ENCODE measurements at places on chromosomes 2 and 18. TPM values are rescaled to one million over a fixed set of nuclear protein-coding genes. Genes with fewer than 3 reads are reported as not detected.

ASAP2 gene
- 10.1 TPM for total RNA-seq

PROKR1 gene
- not detected for total RNA-seq

DOK6 gene
- total RNA-seq, result 15.5 TPM

MARCHF4 gene
- total RNA-seq, result not detected

SPHKAP gene
- total RNA-seq, result 124 TPM

REG3G gene
- total RNA-seq, result not detected

LBX2 gene
- total RNA-seq, result 0.52 TPM

PCARE gene
- total RNA-seq, result 0.84 TPM

- no peak for DNase-seq
Observed at GRCh38 chr18:378079-378478, 110.2 kb upstream of the THOC1 start.

DNA sequence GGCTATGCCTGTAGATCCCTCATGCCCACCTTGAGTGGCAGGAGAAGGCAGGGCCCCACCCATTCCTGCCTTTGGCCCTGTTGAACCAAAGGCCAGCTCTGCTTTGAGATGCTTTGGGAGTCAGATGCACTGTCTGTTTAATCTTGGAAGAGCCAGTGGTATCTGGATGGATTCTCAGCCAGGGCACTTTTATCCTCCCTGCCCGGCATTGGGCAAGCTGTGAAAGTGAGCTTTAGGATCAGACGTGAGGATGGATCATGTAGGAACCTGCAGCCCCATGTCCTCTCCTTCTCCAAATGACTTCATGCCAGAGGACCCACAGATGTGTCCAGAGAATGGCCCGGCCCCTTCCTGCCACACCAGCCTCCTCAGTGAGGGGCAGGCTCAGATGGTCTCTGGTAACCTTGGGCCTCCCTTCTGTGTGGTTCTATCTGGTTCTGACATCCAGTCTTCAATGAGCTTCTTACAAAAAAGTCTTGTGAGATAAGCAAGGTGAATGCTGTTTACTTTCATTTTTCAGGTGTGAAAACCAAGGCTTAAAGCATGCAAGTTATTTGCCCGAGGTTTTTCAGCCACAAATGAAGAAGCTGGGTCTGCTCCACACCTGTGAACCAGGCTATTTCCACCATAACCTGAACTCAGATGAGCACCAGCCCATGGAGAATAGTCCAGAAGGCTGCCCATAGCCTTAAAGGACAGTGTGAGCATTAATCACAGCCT, 123.8 kb downstream of the KCTD1 start:
- DNase-seq, result no peak

DNA sequence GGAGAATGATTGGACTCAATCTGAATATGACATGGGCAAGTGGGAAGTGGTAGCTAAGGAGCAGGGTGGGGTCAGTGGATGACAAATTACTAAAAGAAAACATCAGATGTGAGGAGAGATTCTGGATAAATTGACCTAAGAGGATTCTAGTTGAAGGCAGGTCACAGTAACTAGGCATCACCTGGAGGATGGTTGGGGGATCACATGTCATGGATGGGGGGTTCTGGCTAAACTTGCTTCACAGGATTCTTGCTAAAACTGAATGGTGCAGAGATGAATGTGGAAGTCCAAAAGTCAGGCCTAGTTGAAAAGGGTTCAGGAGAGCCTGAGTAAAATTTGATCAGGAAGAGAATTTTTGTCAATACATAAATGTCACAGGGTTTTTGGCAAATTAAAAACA, 18.3 kb downstream of the CLHC1 start:
- DNase-seq, result no peak

DNA sequence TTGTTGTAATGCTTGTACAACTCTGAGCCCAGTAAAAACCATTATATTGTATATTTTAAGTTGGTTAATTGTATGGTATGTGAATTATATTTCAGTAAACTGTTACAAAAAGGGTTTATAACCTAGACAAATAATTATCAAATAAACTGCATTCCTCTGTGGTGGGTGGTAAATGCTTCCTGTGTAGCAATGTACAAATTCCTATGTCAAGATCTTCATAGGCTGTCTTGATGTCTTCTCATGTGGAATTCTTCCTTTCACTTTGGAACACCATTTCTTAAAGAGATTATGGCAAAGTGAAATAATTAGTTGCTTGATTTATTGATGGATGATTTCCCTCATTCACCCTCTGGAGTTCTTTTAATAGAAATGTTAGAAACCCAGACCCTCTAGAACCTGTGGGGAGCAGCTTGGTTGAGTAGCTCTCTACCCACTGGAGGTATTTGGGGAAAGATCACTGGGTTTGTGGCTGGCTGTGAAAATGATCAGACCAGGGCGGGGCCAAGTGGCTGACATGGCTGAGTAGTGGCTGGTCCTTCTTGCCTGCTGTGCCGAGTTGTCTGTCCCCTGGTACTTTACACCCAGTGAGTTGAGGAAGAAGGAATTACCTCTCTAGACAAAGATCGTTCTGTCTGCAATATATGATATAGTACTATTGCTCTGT, 22.4 kb upstream of the MGAT5 start:
- no peak for DNase-seq

DNA sequence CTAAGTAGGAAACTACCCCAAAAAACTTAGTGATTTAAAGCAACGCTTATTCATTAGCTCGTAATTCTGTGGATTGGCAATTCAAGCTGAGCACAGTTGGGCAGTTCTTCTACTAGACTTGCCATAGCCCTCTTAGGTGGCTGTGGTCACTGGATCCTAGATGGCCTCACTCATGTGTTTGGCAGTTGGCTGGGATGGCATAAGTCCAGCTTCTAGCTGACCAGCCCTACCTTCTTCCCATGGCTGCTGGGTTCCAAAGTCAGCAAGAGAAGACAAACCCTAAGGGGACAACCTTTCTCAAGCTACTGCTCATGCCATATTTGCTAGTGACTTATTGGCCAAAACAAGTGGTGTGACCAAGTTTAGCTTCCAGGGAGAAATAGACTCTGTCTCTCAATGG, 95.3 kb downstream of the COPS8 start:
- no peak for DNase-seq

- DNase-seq, result no peak
Observed at GRCh38 chr2:168035458-168035857, 211.9 kb downstream of the STK39 start.

GRCh38 chr18:50696436-50696835, 123.4 kb downstream of the MRO start:
- DNase-seq, result no peak

DNA sequence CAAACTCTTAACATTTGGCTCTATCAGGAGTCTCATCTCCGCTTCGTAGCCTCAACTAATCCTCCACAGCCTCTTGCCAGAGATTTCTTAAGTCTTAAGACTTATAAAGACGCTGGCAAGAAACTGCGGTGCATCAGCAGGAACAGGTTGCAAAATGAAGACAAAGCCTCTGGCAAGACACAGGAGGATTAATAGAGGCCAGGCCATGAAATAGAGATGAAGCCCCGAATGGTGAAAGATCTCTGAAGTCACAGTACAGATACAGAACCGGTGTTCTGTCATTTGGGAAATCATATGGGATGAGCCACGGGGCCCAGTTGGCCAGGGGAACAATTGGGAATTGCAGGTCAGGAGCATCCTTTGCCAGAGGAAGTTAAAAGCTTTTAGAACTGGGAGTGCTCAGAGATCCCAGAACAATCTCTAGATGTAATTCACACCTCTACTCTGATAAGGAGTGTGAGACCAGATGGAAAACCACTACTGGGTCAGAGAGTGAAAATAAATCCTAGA, 190.9 kb upstream of the FOSL2 start:
- peak; percentile 38 for DNase-seq

DNA sequence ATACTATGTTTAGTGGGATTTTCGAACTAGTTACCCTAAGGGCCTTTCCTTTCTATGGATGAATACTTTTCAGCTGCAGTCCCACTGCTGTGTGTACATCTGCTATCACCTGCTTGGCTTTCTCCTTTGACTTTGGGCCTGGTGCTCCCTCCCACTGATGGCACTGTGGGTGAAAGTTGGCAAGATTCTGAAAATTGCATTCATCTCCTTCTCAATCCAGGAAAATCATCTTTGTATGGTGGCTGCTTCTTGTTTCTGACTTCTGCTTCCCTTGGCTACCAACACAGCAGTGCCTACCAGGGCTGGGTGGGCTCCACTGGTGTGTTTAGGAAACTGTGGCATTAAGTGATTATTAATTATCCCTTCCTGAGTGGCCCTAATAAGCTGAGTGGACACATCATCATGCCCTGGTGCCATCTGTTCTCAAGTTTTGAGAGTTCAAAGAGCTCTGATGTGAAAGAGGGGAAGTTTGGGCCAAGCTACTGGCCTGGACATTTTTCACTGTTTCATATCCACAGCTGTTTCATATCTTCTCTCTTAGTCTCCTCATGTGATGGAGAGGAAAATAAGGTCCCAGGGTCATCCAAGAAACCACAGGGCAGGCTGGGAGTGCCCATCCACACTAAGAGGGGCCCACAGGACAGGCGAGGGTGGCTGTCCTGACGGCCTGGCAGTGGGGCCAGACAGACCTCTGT, 16.7 kb downstream of the HK2 start:
- DNase-seq, result no peak

GRCh38 chr18:8890957-8891464, 185.7 kb downstream of the MTCL1 start:
- DNase-seq, result no peak

GRCh38 chr18:62877411-62878221, 162.3 kb downstream of the PHLPP1 start:
- no peak for DNase-seq

DNA sequence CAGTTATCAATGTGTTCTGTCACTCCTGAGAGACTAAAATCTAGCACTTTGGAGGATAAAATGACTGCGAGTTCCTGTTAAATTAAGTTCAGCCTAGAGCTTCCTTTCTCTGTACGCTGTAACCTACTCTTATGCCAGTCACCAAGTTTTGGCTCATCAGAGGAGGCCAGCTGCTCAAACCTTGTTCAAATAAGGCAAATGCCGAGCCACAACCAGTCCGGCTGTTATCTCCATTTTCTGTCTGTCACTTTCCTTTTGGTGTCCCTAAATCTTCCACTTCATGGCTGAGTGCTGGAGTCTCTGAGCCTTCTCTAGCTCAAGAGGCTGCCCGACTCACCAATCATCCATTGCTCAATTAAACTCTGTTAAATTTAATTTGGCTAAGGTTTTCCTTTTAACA, 33.5 kb upstream of the PXDN start:
- no peak for DNase-seq

GRCh38 chr18:74444104-74444503, 13.0 kb downstream of the DIPK1C start:
- DNase-seq, result no peak

DNA sequence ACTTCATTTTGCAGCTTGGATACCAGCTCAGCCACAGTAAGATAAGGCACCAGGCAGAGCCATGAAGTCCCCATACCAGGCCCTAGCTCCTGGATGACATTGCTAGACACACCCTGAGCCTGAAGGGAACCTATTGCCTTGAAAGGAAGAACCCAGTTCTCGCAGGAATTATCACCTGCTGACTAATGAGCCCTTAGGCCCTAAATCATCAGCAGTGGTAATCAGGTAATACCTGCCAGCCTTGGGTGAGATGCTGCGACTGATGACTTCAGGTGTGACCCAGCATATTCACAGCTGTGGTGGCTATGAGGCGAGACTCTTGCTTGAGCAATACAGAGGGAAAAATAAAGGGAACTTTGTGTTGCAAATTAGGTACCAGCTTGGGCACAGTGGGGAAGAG, 24.9 kb downstream of the CLK1 start:
- no peak for DNase-seq

- DNase-seq, result peak; percentile 85
Observed at GRCh38 chr2:33340280-33340679, 136.2 kb upstream of the RASGRP3 start.

DNA sequence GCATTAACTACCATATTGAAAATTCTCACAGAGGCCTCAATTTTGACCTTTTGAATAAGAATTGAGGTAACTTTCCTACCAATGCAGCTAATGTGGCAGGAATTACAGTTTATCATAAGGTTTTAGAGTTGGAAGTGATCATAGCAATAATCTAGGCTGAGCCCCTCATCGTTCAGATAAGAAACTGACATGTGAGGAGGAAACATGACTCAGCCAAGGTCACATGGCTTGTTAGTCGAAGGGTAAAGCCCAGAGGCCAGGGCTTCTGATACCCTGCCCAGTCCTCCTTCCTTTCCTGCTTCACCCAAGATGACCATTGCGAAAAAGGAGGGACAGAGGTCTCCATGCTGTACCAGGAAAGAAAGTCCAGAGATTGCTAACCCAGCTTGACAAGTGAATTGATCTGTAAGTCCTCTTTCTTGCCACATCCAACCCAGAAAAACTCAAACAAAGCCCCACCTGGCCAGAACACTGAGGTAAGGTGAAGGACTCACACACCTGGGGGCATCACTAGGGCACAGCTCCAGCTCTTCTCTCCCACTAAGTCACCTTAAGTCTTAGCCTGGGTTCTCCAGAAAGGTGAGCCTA, 174.8 kb downstream of the EN1 start:
- DNase-seq, result no peak

DNA sequence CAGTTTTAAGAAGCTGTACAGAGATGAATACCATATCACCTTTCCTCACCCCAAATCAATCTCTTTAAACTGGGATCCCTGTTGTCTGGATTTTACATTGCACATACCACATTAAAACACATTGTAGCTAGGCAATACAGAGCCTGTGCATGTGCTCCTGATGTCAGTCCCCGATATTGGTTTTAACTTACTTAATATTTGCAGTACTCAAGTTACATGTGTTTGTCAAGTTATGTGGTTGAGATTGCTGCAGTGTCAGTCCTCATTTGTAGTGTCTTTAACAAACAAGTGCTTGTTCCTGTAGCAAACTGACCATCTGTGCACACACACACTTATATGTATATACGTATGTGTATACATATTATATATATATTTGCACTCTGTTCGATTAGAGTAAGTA, 10.4 kb upstream of the UBE2E3 start:
- DNase-seq, result no peak

DNA sequence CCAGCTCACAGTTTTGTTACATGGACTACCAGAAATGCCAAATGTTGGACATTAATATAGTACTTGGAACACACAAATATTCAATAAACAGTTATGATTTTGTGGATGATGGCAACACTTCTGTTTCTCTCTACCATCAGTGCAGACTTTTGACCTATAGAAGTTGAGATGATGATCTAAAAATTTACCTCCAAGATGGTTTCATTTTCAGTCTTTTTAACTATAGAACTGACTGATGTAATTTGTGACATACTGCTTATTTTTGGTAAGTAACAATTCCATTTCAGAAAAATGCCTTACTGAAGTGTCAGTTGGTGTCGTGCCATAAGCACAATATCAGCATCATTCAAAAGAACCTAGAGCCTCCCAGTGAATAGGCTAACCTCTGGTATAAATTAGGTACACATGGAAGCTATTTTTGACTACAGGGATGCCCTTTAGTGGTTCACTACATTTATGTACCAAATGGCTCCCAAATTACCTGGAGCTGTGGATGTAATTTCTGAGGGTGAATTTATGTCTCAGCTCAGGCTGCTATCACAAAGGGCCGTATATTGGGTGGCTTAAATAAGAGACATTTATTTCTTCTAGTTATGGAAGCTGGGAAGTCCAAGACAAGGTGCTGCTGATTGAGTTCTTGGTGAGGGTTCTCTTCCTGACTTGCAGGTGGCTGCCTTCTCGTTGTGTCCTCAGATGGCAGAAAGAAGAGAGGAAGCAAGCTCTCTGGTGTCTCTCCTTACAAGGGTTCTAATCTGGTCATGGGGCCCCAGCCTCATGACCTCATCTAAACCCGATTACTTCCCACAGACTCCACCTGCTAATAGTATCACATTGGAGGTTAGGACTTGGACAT, 66.5 kb downstream of the ALPK2 start:
- DNase-seq, result no peak

GRCh38 chr2:37855283-37856041, 69.6 kb upstream of the RMDN2 start:
- DNase-seq, result peak; percentile 68

GRCh38 chr2:74096052-74096451, 51.7 kb downstream of the BOLA3 start:
- DNase-seq, result no peak

- peak; percentile 41 for DNase-seq
Observed at GRCh38 chr18:34494359-34494696, 215.8 kb upstream of the DTNA start.
